Stimulated activated CD4-positive, alpha-beta T cell treated with anti-CD3 and anti-CD28 coated beads, Interleukin-4, amount 100 ng/mL, for 1 hour (primary cell): ENCODE measurements at places on chromosomes 5 and 9.

- no peak for DNase-seq
Observed at GRCh38 chr5:151405334-151406160, 41.9 kb upstream of the SLC36A1 start.

DNA sequence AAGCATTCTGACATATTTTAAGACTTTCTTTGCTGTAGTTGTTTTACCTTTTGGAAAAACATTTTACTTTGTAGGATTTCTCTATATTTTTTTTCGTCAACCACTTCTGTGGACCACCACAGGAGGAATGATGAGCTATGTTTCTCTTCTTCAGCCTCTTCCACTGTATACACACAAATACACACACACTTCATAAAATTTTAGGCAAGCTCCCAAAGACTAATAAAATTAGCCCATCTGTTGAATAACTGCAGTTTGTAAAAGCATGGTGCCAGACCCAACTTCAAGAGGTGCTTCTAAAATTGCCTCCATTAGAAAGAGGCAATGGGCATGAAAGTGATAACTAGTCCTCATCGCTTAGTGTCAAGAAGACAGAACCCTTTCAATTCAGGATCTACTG lies 4.1 kb upstream of the CEP120 start:
- no peak for DNase-seq

GRCh38 chr5:113183694-113184093 lies 207.1 kb downstream of the DCP2 start:
- no peak for DNase-seq

DNA sequence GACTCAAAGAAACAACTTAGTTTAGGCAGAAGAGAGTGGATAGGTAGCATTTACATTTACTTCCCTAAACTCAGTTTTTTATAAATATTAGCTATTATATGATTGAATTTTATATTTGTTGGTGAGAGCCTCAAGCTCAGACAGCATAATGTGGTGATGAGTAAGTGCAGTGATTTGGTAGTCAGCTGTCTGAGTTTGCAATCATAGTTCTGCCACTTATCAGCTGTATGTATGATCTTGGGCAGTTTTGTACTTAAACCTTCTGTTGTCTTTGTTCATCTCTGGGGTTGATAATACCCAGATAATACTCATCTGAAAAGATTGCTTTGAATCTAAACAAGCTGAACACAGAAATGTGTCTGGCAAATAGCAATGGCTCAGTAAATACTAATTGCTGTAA lies 108.8 kb downstream of the ANXA1 start:
- DNase-seq, result no peak

DNA sequence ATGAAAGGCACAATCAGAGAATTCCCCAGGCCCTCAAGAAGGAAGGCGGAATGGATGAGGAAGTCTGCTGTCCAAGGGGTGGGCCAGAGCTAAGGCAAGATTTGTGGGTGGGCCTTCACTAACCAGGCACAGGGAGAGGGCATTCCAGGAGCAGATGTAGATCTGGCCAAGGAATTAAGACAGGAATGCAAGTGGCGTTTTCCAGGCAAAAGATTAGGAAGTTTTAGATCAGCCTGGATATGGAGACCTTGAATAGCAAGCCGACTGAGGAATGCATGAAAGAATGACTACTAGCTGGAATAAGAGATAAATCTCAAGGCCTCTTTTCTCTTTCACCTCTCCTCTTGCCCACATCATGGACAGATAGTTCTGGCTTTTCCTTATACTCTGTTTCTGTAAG lies 68.5 kb downstream of the GHR start:
- no peak for DNase-seq

DNA sequence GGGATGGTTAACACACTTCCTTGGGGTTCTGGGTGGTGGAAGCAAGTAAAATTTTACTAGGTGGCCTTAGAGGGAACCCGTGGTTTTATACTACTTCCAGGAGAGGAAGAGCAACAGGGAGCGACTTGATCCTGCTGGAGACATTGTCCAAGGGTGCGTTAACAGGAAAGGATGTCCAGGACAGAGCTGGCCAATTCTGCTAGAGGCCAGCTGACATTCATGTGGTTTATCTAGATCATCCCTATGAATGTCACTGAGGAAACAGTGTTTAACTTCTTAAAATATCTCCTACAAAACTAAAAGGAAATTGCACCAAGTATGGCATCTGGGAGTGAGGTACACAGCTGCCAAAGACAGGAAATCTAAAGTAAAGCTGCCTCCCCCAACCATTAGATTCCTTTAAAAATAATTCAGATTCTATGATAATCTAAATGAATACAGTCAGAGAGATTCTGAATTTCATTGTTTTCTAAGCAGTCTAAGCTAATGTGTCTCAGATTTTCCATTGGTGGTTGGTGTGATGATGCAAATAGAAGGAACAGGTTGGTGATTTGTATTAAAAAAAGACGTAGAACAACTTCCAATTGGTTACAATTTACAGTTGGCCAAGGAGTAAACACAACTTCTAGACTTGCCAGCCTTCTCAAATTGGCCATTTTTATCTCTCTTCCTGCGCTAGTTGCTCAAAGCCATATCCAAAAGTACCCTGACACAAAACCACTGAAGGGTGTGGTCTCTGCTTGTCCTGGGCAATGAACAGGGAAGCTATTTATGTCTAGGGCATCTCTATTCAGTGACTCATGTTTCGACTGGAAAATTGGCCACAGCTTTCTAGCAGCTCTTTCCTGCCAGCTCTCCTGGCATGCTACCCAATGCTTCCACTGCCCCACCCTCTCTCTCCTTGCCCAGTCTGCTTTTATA lies 574.7 kb upstream of the MEF2C start:
- no peak for DNase-seq

- DNase-seq, result no peak
Observed at GRCh38 chr5:123874600-123875201, 362.7 kb downstream of the CSNK1G3 start.

DNA sequence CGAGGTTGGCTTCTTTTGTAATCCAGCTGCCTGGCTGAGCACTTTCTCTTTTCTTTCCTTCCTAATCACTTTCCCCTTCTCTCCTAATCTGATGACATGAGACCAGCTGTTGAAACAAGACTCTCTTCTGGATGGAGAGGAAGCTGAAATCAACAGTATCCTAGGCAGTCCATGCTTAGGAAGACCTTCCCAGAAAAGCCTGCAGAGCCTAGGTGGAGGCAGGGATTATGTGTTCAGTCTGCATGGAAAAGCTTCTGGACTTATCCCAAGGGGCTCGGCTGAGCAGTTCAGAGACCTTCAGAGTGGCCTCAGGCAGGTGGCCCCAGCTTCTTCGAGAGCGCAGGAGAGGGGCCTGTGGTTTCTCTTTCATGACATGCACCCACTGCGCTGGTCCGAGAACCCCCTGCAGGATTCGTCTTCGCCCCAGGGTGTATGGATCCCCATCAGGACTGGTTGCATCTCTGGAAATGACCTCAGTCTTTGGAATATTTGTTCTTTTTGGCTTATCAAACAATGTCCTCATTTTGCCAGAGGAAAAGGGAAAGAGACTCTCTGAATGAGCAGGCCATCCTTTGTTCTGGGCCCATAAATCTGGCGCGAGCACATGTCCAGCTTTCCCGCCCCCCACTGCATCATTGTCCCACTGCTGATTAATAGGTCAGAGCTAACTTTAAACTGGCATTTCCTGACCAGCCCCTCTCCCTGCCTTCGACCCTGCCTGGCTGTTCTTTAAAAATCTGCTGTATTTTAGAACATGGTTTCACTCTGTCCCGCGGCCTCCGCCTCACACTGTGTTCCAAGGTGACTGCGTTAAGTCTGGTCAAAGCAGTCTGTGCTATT lies 177.9 kb upstream of the KLF4 start:
- no peak for DNase-seq

- DNase-seq, result no peak
Observed at GRCh38 chr9:130576176-130576575, 3.2 kb upstream of the FUBP3 start.

- no peak for DNase-seq
Observed at GRCh38 chr5:33372721-33373472, 67.9 kb upstream of the TARS1 start.

DNA sequence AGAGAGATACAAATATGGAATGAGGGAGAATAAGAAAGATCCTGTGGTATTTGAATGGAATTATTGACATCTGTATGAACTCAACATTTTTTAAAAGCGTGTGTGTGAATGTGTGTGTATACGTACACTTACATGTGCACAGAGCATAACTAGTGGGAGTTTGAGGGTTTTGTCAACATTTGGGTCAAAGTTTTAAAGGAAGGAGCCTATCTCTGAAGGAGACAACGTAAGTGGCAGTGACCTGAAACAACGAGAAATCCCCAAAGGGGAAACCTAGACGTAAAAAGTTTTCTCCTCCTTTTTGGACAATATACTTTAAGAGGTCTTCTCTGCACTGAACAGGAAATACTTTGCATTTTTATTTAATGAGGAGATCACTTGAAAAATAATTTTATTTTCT lies 40.2 kb upstream of the DTWD2 start:
- no peak for DNase-seq

DNA sequence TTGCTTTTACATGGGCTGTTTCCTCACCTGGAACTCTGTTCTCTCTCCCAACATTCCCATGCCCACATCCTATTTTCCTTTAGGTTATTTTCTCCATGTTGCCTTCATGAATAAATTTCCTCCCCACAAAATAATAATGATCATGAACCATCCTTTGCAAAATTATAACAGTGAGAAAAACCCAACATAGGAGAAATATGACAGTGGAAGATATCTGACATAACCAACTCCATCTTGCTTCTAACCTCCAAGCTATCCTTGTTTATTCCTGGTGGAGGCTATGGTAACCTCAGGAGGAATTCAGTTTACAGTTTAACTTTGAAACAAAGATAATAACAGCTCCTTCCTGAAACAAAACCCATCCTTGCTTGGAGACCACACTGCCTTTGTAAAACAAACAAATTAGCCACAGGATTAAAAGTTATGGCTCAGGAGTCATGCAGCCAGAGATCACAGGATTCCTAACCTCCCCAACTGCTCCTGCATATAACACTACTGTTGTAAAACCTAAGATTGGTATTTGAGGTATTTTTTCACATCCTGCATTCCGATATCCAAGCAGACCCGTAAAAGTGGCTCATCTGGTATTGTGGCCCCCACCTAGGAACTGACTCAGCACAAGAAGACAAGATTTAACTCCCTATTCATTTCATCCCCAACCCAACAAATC lies 212.4 kb downstream of the TRIM32 start:
- DNase-seq, result no peak

DNA sequence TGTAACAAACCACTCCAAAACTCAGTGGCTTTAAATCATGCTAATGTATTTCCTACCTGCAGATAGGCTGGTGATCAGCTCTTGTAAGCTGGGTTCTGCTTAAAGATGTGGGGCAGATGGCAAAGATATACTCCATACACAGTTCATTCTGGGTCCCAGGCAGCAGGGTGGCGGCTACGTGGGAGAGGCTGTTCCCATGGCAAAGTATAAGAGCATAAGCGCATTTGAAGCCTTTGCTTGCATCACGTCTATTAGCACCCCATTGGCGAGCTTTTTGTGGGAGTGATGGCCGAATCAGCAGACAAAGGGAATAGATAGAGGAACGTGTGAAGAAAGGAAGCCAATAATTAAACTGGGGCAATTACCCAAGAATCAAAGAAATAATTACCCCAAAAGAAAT lies 523.1 kb downstream of the SPATA31D1 start:
- DNase-seq, result no peak

DNA sequence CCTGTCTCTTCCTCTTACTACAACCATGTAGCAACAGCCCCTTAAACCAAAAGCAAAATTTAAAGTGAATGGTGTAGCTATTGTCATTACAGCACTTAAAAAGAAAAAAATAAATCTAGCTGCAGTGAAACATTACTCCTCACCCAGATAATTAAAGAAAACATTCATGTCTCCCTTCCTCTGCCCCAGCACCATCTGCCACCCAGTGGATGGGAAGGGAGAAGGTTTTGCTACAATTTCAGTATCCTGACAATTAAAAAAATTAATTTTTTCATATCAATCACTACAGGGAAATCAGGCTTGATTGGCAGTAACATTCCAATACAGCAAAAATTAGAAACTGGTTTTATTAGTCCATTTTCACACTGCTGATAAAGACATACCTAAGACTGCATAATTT lies 147.4 kb upstream of the PUM3 start:
- DNase-seq, result no peak

DNA sequence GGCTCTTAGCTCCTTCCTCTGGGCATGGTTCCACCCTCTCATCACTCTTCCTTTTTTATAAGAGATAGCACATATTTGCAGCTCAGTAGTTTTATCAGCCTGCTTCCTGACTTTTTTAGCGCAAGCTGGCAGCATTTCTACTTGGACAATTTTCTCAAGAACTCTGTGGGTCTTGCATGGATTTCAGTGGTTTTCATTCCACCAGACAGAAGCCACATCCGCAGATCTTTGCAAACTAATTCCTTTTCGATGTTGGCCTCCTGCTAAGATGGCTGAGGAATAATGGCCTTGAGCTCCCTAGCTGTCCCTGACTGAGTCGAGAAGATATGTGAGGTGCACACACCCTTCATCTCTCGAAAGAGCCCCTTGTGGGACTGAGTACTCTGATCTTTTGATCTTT lies 49.5 kb downstream of the GALNT12 start:
- no peak for DNase-seq

GRCh38 chr5:71587766-71588532 lies 809 bp downstream of the MCCC2 start:
- DNase-seq, result peak; percentile 7

DNA sequence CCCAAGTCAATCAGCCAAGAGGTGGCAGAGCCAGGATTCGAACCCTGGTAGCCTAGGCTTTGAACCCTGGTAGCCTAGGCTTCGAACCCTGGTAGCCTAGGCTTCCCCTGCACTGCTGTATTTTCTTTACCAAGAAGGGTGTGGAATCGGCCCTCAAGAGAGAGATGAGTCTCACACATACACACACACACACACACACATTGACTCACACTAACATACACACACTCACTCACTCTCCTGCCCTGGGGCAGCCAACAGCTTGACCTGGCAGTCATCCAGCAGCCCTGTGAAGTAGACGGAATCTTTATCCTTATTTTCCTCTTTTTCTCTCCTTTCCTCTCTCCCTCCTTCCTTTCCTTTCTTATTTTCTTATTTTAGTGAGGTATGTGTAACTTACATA lies 55.4 kb upstream of the RPL26L1 start:
- no peak for DNase-seq

- DNase-seq, result no peak
Observed at GRCh38 chr5:80399526-80400239, 8.2 kb upstream of the ZFYVE16 start.

- DNase-seq, result no peak
Observed at GRCh38 chr5:171201310-171201709, 107.7 kb upstream of the TLX3 start.

- DNase-seq, result no peak
Observed at GRCh38 chr9:26296910-26297572, 595.6 kb downstream of the CAAP1 start.

GRCh38 chr5:58453306-58453705 lies 6.6 kb downstream of the PLK2 start:
- DNase-seq, result no peak

DNA sequence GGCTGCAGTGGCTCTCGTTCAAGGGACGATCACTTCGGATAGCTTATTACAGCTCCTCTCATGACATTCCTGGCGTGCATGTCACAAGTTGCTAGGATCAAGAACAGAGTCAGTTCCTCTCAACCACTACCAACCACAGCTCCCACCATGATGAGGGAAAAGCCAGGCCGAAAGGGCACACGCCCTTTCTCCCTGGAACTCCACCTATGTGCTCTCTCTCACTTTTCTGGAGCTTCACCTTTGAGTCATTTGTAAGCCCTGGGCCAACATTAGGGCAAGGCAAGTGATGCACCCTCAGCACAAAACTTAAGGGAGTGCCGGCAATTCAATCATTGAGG lies 1.6 kb downstream of the SPACA9 start:
- DNase-seq, result no peak

GRCh38 chr9:105067895-105068580 lies 140.1 kb upstream of the ABCA1 start:
- no peak for DNase-seq
